Left renal cortex interstitium (tissue), 4 donors: ENCODE measurements at places on chromosomes 7 and 10. TPM values are rescaled to one million over a fixed set of nuclear protein-coding genes. Genes with fewer than 3 reads are reported as not detected.

GRCh38 chr10:61629576-61629975 is 33.2 kb upstream of the CABCOCO1 start:
- no peak for DNase-seq

GRCh38 chr7:138625084-138625848 is 75.9 kb downstream of the SVOPL start:
- no peak for DNase-seq

Gene ADCYAP1R1
- 0.79 TPM for polyA plus RNA-seq

DNA sequence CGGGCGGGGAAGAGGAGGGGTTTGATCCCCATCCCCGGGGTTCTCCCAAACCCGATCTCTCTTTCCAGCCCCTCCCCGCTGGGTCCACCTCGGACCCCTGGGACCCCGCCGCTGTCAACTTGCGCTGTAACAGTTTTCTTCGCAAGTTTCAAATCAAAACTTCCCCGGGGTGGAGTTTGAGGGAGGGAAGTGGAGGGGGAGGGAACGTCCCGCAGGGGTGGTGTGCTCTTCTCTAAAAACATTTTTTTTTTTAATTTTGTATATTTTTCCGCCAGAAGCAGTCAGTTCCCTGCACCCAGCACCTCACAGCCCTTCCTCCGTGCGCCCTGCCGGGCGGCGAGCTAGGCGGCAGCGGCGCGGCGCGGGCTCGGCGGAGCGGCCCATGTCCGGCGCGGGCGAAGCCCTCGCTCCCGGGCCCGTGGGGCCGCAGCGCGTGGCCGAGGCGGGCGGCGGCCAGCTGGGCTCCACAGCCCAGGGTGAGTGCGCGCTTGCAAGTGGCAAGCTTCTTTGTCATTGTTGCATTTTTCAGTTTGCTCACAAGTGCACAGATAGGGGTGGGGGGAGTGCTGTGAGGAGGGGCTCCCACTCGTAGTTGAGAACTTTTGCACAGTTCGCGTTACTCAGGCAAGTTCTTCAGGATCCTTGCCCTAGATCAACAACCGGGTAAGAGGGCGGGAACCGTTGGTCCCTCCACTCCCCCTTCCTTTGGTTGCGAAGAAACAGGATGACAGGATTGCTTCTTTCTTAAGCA is 933 bp downstream of the MDFIC start:
- peak; percentile 47 for DNase-seq

- no peak for DNase-seq
Observed at GRCh38 chr7:130875265-130875741, 141.3 kb upstream of the KLF14 start.

DNA sequence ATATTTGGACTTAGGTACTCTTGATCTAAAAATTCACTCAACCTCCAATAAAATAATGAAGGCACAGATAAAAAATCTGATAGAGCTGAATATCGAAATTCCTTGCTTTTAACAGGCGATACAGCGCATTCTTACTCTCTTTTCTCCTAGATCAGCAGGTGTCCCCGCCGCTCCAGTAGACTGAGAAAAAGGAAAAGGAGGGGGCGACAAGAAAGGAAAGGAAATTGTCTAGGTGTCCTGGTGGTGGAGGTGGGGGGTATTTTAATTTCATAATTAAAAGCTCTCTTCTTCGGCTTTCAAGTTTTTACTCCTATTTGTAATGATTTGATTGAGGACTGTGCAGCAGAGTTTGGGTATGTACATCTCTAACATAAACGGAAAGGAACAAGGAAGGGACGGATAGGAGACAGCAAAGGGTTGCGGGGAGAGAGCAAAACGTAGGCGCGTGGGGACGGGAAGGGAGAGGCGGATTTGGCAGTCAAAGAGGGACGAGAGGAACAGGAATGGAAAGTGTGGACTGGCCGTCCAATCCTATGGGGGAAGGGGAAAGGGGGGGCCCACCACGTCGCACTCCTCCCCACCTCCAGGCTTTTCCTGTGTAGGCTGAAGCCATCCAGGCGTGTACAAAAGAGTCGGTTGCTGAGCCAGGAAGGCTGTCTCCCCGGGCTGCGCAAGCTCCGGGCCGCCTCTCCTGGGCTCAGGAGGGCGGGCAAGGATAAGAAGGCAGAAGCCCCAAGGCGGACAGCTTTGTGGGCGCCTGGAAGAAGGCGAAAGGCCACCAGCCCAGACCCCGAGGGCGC is 875 bp upstream of the HECTD2 start:
- peak; percentile 78 for DNase-seq

GRCh38 chr10:93755443-93756116 is 2.2 kb upstream of the LGI1 start:
- DNase-seq: no peak

GRCh38 chr7:98514211-98515031 is 102.7 kb upstream of the NPTX2 start:
- no peak for DNase-seq

Gene NEUROD6
- polyA plus RNA-seq: 0.09 TPM

- DNase-seq: peak; percentile 71
Observed at GRCh38 chr10:117496616-117497028, 45.9 kb upstream of the EMX2 start.

DNA sequence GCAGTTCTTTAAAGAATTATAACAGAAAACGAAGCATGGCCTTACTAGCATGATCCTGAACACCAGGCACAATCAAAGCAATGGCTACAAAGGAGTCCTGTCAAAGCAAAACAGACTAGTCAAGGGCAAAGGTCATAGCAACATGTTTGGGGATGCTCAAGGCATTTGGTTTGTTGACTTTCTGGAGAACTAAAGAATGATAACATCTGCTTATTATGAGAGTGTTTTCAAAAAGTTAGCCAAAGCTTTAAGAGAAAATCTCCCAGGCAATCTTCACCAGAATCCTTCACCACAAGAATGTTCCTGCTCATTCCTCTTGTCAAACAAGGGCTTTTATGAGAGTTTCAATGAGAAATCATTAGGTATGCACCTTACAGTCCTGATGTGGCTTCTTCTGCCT is 95.1 kb upstream of the CPXM2 start:
- no peak for DNase-seq

DNA sequence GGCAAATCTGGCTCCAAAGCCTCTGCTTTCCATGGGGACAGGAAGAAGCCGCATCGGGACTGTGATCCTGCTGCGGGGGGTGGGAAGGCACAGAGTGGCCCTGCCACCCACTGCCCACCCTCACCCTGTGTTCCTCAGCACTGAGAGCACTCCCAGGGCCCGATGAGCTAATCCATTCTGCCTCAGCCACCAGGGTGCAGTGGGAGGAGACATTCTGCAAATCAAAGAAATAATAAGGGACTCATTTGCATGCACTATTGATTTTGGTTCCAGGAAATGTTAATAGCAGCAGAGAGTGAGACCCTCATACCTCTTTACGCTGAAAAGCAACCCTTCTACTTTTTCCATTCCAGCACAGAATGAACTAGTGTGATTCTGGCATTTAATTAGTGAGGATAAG is 572.8 kb downstream of the INHBA start:
- no peak for DNase-seq

Gene MSMB
- polyA plus RNA-seq: not detected

DNA sequence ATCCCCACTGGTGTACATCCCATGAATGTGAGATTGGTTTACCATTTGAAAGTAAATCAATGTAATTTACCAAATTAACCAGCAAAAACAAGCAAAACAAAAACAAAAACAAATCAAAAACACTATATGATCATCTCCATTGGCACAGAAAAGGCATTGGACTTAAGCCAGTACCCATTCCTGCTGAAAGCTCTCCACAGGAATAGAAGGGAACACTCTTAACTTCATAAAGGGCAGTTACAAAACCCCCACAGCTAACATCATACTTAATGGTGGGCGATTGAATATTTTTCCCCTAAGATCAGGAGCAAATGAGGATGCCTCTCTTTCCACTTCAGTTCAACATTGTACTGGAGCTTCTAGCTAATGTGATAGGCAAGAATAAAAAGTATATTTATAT is 34.1 kb downstream of the PRKG1 start:
- DNase-seq: no peak

Gene SPDYE5
- 8.4 TPM for polyA plus RNA-seq

Gene FZD8
- polyA plus RNA-seq: 14.9 TPM

GRCh38 chr10:82411416-82411815 is 536.4 kb downstream of the NRG3 start:
- no peak for DNase-seq

DNA sequence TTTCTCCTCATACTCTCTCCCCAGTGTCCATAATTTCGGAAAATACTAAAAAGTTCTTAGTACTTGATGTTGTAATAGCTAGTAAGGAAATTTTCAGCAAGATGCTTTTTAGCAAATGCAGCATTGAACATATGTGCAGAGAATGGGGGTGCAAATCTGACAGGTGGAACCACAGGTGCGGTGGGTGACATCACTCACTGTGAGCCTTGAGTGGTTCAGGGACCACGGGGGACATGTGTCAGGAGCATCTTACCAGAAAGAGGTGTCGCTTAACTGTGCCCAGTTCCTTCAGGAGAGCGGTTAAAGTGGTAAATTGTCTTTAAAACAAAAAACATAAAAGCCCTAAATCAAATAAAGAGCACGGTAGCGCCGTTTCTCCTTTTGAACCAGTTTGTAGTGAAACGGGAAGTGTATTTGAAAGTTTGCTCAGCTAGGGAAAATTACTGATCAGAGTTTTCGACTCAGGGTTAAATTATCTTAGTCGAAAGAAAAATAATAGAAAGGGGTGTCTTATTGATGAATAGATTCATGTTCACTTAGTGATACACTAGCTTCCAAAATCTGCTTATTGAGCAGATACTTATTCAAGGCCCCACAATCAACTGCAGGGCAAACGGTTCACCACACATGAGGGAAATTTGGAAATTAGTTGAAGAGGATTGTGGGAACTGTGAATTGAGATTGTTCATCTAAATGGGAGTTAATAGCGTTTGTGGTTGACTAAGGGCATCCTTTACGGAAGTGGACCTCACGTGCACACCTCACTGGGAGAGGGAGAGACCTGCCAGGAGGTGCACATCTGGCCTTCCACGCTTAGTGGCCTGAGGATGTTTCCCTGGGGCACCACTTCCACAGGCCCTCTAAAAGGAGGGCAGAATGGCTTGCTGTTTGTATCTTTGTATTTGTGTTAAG is 12.7 kb downstream of the CUL1 start:
- DNase-seq: no peak

- no peak for DNase-seq
Observed at GRCh38 chr10:48309711-48310226, 3.3 kb downstream of the MAPK8 start.

DNA sequence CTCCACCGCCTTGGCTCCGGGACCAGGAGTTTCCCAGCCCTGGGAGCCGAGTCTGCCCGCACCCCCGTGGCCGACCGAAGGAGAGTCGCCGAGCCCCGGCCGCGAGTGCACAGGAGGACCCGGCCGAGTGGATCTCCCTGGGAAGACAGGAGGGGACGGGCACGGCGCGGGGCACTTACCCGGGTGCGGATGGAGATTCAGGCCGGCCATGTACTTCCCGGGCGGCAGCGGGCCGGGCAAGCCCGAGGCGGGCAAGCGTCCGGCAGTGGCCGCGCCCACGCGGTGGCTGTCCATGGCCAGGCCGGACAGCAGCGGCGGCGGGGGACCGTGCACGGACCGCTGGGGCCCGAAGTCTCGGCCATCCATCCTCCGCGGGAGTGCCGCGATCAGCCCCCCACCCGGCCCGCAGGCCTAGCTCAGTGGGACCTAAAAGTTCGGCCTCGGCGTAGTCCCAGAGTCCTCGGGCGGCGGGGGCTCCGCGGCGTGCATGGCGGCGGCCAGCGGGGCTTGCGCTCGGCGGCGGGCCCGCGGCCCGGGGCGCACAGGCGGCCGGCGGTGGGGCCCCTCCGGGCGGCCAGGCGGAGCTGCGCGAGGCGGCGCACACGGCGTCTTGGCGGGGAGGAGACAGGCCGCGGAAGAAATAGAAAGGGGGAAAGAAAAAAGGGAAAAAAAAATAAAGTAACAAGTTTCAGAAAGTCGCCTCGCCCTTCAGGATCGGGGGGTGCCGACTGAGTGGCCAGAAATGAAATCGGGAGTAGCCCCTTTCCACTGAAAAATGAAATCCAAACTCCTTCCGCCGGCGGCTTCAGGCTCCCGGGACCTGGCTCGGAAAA is 2.5 kb downstream of the TNRC18 start:
- DNase-seq: no peak

GRCh38 chr10:71394926-71395562 is 1.7 kb upstream of the CDH23 start:
- DNase-seq: no peak

Gene EPDR1
- polyA plus RNA-seq: 20.6 TPM

DNA sequence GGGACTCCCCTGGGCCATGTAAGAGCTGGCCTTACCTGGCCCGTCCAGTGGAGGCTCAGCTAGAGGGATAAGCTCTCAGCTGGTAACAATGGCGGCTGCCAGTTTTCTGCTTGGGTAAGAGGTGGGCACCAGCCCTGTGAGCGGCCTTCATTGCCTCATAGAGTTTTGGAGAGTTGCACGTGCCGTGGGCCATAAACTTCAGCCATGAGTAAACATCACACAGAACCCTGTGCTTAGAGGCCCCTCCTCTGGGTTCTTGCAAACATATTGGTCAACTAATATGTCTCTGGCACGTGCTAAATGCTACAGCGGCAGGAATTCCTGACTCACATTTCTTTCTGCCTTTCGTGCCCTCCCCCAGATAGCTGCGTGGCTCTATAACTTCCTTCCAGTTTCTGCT is 103.9 kb upstream of the LEP start:
- DNase-seq: no peak

GRCh38 chr7:36473454-36474282 is 84.0 kb downstream of the ANLN start:
- no peak for DNase-seq

Gene TRIM50
- 0.24 TPM for polyA plus RNA-seq

DNA sequence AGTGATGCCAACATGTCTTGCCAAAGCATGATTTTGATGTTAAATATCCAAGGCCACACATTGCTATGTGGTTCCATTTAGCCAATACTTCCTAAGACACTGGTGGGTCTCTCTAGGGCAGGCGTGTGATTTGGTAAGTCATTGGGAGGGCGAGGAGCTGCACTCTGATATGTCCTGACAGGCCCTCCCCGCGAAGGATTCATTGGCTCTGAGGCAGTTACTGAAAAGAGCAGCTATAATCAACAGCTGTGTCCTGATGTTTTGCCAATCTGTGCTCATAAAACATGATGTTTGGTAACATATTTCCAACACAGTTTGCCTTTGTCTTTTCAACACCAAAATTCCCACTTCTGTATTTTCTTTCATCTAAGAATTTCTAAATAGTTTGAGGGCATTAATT is 646.7 kb downstream of the PARD3 start:
- no peak for DNase-seq

GRCh38 chr10:30098629-30099028 is 39.2 kb upstream of the JCAD start:
- no peak for DNase-seq

GRCh38 chr10:106255111-106255678 is 909.3 kb downstream of the SORCS1 start:
- no peak for DNase-seq

Gene ADAM8
- 1.5 TPM for polyA plus RNA-seq

GRCh38 chr10:22335173-22335933 is 9.9 kb upstream of the SPAG6 start:
- DNase-seq: no peak

DNA sequence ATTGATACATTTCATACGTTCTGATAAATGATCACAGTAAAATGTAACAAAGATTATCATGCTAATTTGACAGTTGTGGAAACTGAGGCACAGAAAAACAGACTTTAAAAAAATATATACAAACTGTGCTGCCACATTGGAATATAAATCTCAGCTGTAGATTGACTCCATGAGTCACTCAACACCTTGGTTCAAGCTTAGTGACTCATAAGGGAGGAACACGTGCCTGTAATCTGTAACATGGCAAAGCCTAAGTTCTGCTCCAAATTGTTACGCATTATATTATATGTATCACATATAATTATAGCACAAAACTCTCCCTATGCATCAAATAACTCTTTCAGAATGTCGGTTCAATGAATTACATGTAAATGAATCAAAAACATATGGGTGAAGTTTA is 1047.5 kb downstream of the GATA3 start:
- no peak for DNase-seq

- no peak for DNase-seq
Observed at GRCh38 chr10:95478935-95479334, 82.2 kb downstream of the SORBS1 start.
